ENCODE measurements at places on chromosomes 7 and 10.

GRCh38 chr10:52658112-52658511, 114.5 kb downstream of the MBL2 start:
- no peak for DNase-seq

DNA sequence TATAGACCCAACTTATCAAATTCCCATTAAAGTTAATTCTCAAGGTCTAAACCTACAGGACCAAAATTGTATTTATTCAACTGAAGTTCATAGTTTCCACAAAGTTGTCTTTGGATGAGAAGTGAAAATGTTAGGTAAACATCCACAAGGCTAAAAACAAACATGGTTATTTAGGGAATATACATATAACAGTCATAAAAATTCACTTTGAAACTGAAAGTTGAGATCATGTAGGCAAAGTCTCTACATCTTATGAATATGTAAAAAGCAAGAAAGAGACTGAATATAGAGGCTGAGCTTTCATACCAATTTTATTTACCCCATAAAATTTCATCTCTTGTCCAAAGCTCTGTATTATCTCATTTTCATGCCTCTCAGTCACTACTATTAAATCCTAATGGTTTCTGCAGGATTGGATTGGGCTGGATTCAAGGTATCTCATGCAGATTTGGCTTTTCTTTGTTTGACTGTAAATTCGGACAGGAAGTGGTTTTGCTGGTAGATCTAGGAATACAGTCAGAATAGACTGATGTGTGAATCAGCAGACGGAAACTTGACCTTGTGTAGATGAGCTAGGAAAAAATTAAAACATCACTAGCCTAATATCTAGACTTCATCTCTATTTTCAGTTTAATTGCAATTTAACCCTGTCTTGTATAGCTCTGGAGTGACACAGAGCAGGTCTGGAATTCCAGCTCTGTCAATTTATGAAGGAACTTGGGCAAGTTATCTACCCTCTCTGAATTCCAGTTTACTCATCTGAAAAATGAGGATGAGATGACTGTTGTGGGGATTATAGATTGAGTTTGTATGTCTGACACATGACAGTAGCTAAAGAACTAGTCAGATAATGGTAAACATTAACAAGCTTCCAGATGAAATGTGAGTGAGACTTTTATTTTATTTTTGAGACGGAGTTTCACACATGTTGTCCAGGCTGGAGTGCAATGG, 27.3 kb upstream of the SKAP2 start:
- DNase-seq = no peak

DNA sequence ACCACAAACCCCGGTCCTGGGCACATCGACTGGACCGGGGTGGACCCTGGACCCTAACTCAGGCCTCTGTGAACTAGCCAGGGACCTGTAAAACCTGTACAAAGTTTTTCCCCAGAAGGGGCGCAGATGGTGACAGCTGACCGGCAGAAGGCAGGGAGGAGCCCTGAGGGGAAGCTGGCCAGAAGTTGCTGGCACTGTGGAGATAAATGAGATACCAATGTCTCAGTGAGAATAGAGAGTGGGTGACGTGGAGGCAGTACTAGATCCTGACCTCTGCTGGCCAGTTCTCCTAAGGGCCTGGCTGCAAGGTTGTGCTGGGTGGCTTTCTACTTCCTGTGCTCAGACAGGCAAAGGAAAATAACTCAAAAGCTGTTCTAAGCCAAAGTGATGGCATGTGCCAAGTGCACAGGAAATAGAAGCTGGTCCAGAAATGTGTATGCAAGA, 10.6 kb upstream of the TSPAN14 start:
- DNase-seq = no peak

- DNase-seq = no peak
Measured at GRCh38 chr10:126387931-126388911, at the start of gene ADAM12. ADAM12 (minus strand) TSS chr10:126388477; CDS start chr10:126388145, 332 bp downstream.
